ENCODE measurements at places on chromosomes 1 and 21. TPM values are rescaled to one million over a fixed set of nuclear protein-coding genes. Genes with fewer than 3 reads are reported as not detected.

The APCS gene
- not detected for total RNA-seq

The C8A gene
- not detected for total RNA-seq

DNA sequence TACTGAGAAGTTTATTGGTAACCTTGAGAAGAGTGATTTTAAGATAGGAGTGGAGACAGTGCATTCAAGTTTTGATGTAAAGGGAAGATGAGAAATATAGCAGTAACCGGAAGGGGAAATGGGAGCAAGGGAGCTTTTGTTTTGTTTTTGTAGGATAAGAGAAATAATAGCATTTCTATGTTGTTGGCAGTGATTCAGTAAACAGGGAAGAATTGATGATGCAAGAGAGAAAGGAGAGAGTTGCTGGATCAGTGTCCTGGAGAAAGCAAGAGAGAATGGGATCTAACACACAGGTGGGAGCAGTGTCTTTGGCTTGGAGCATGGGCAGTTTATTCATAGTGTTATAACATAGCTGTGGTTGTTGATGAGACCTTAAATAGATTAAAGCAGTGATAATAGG lies 56.4 kb downstream of the OSBPL9 start:
- no peaks in the 10 kb centered on the region for H3K27me3 ChIP-seq
- no peak overlapping the region for H3K4me3 ChIP-seq
- no peaks in the 10 kb centered on the region for H3K36me3 ChIP-seq
- H3K4me1 ChIP-seq = no peaks in the 10 kb centered on the region
- H3K27ac ChIP-seq = no peak overlapping the region

The SRRM1 gene
- total RNA-seq = 92.4 TPM

The OXCT2 gene
- 0.99 TPM for total RNA-seq

DNA sequence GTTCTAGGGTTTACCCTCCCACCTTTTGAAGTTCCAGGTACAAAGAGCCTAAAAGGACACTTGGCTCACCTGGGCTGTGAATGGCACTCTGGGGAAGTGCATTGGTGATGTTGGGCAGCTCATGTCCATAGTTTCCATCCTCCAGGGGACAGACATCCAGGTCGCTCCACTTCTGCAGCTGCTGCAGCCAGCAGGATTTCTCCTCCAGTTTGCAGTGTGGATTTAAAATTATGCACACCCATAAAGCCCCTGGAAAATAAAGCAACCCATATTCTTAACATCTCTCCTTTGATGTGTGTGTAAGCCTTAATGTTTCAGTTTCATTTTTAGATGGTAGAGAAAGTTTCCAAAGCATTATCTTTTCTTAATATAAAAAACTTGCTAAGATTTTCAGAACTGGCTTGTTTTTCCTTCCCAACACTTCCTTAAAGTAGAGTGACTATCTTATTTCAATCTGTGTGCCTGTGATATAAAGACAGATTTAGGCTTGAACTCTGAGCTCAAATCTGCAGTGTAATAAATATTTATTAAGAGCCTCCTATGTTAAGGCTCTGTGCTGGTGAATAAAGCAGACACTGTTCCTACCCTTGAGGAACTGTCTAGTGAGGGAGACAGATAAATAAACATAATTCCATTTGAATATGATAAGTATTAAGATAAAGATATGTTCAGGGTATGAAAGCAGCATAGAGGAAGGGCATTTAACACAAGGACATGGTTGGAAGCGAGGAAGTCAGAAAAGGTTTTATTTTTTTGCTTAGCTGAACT lies 39.1 kb downstream of the UROD start:
- DNase-seq = no peak
- H3K4me3 ChIP-seq = no peak overlapping the region
- no peaks in the 10 kb centered on the region for H3K36me3 ChIP-seq

DNA sequence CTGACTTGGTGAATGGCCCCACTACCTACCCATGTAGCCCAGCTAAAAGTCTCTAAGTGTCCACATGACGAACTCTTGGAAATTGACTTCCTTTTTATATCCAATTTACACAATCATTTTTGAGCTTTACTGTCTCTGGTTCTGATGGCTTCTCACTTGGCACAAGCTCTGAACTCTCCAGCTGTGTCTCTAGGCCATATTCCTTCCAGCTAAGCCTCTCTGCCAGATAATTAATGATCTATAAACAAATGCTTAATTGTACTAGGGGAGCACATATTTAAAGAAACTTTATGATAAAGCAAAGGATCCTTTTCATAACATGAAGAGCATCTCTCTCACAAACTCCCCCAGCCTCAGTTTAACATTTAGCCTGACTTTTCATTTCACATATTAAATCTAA lies 16.3 kb upstream of the BEND5 start:
- H3K4me3 ChIP-seq = no peak overlapping the region
- H3K27me3 ChIP-seq = no peaks in the 10 kb centered on the region
- peaks cover 29% of the 10 kb centered on the region for H3K4me1 ChIP-seq
- DNase-seq = no peak

- H3K4me3 ChIP-seq = peak overlapping the region; percentile 91
- peak overlapping the region; percentile 97 for H3K27ac ChIP-seq
- no peaks in the 10 kb centered on the region for H3K36me3 ChIP-seq
- H3K4me1 ChIP-seq = peaks cover 73% of the 10 kb centered on the region
Measured at GRCh38 chr1:236063919-236064673, 794 bp downstream of the NID1 start.

- H3K4me3 ChIP-seq = no peak overlapping the region
- H3K27me3 ChIP-seq = no peaks in the 10 kb centered on the region
- no peaks in the 10 kb centered on the region for H3K4me1 ChIP-seq
Measured at GRCh38 chr1:237166086-237166485, 124.1 kb downstream of the RYR2 start.

GRCh38 chr1:77060000-77060399 lies 159.2 kb downstream of the PIGK start:
- H3K4me1 ChIP-seq = no peaks in the 10 kb centered on the region
- no peaks in the 10 kb centered on the region for H3K36me3 ChIP-seq
- no peak overlapping the region for H3K4me3 ChIP-seq
- H3K27me3 ChIP-seq = no peaks in the 10 kb centered on the region

- H3K27me3 ChIP-seq = no peaks in the 10 kb centered on the region
- no peak overlapping the region for H3K4me3 ChIP-seq
- H3K27ac ChIP-seq = peak overlapping the region; percentile 76
- peak; percentile 53 for DNase-seq
- H3K36me3 ChIP-seq = no peaks in the 10 kb centered on the region
- H3K4me1 ChIP-seq = peaks cover 22% of the 10 kb centered on the region
Measured at GRCh38 chr1:7378346-7379130, 392.6 kb upstream of the VAMP3 start.

The KCNE2 gene
- total RNA-seq = not detected

DNA sequence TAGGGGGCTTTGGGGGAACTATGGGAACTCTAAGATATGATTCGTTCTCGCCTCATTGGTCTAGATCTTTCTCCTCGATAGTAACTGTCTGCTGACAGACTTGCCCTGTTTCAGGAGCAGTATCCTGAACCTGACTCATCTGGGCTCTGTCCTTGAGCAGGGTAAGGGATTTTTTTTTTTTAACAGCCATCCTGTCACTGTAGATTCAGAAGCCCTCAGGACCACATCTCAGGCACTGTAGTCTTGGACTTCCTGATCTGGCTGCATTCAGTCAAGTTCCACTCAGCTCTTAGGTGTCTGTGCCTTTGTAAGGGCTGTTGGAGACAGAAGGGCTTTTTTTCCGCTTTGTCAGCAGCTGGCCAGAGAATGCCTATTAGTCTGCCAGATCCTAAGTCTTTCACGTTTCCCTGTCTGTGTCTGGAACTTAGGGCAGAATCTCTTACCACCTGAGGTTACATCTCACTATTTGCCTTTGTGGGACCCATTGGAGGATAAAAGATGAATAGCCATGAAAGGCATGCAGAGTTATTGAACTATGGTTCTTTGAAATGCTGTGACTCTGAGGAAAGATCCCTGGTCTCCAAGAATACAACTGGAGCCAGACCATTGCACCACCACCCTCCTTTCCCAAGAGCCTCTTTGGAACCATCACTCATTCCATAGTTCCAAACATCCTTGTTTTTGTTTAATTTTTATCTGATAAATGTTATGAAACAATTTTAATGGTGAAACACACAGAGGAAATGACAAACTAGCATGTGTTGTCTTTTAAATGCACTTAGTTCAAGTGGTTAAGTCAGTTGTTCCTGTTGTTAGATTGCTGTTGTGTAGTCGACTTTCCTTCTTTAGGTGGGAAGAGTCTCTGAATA lies 49.7 kb upstream of the MACF1 start:
- no peaks in the 10 kb centered on the region for H3K4me1 ChIP-seq
- H3K27me3 ChIP-seq = no peaks in the 10 kb centered on the region
- peak overlapping the region; percentile 80 for H3K27ac ChIP-seq
- no peak overlapping the region for H3K4me3 ChIP-seq

DNA sequence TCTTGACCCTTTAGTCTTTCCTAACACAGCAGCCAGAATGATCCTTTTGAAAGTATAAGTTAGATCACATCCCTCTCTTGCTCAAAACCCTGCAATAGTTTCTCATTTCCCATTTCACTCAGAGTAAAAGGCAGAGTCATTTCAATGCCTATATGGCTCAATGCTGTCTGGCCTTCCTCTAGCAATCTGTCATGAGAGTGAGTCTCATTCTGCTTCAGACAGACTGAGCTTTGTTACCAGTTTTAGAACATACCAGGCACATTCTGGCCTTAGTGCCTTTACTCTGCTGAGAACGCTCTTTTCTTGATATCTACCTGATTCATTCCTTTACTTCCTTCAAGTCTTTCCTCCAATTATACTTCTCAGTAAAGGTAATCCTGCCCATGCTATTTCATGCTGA lies 372.8 kb upstream of the PKN2 start:
- no peak overlapping the region for H3K4me3 ChIP-seq
- H3K4me1 ChIP-seq = no peaks in the 10 kb centered on the region
- no peaks in the 10 kb centered on the region for H3K36me3 ChIP-seq
- no peaks in the 10 kb centered on the region for H3K27me3 ChIP-seq
- no peak for DNase-seq

DNA sequence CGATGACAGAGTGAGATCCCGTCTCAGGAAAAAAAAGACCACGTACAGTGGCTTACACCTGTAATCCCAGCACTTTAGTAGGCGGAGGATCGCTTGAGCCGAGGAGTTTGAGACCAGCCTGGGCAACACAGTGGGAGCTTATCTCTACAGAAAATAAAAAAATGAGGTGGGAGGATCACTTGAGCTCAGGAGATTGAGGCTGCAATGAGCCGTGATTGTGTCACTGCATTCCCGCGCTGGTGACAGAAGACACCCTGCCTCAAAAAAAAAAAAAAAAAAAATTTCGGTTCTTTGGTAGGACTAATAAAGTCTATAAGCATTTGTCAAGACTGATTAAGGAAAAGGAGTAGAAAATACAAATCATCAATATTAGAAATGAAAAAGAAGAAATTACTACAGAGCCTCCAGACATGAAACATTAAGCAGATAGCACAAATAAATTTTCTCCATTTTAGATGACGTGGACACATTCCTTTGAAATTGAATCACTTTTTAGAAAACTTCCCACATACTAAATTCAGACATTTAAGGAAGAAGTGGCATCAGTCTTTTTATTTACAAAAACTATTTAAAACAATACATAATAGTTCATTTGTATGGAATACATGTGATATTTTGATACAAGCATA lies 30.4 kb downstream of the MORC3 start:
- no peak overlapping the region for H3K4me3 ChIP-seq
- no peaks in the 10 kb centered on the region for H3K27me3 ChIP-seq
- H3K4me1 ChIP-seq = no peaks in the 10 kb centered on the region
- H3K27ac ChIP-seq = no peak overlapping the region
- H3K36me3 ChIP-seq = peaks cover 88% of the 10 kb centered on the region

DNA sequence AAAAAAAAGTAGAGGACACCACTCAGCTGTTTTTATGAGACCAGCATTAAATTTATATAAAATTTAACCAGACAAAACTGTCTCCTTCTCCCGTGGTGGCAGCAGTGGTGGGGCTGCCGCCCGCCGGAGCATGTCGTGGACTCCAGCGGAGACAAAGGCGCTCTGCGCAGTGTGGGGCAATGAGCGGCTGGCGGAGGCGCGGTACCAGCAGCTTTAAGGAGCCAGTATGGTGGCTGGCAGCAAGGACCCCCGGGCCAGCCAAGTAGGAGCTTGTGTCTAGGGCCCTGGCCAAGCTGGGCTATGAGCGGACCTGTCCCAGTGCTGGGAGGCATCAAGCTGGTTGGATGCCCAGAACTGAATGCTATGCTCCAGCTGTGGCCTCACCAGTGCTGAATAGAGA lies 2102.9 kb downstream of the NCAM2 start:
- no peaks in the 10 kb centered on the region for H3K36me3 ChIP-seq
- no peaks in the 10 kb centered on the region for H3K27me3 ChIP-seq
- no peak overlapping the region for H3K4me3 ChIP-seq
- H3K4me1 ChIP-seq = no peaks in the 10 kb centered on the region
- DNase-seq = no peak
- no peak overlapping the region for H3K27ac ChIP-seq

The RGS18 gene
- 3.0 TPM for total RNA-seq

- no peak for DNase-seq
- no peaks in the 10 kb centered on the region for H3K27me3 ChIP-seq
Measured at GRCh38 chr21:21915816-21916215, 917.6 kb downstream of the NCAM2 start.

DNA sequence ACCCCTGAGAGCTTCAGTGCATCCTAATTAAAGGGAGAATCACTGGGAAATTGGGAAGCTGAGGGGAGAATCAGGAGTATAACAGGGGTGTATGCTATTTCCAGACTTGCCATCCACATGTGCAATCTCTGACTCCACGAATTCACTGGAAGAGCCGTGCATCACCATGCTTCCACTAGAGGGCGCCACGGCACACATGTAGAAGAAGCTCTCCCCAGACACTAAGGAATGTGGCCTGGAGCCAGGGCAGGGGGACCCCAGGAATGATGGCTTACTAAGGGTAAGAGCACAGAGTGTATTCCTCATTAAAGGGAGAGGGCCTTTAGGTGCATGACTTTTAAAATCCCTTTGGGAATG lies 81.5 kb downstream of the ABCA4 start:
- DNase-seq = peak; percentile 84
- H3K4me1 ChIP-seq = no peaks in the 10 kb centered on the region
- H3K36me3 ChIP-seq = no peaks in the 10 kb centered on the region
- no peaks in the 10 kb centered on the region for H3K27me3 ChIP-seq
- peak overlapping the region; percentile 28 for H3K27ac ChIP-seq

GRCh38 chr1:228381356-228381755 lies 25.3 kb downstream of the TRIM11 start:
- H3K27ac ChIP-seq = no peak overlapping the region
- H3K27me3 ChIP-seq = peaks cover 26% of the 10 kb centered on the region
- DNase-seq = no peak
- no peak overlapping the region for H3K4me3 ChIP-seq

DNA sequence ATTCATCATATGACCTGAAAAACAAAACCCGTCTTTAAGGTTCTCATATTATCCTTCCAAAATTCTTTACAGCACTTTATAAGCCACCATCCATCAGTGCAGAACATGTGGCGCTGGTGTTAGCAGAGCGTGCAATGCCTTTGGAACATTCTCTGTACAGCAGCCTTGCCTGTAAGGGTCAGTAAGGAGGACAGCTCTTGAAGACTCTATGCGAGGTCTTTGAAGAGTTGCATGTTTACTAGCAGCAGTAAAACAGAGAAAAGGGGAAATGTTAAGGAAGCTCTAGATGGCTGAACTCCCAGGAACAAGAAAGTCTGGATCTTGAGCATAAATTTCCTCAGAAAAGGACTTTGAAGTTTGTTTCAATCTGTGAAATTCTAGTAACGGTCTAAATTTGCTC lies 365.6 kb downstream of the DUSP10 start:
- H3K27me3 ChIP-seq = no peaks in the 10 kb centered on the region
- no peak for DNase-seq
- no peak overlapping the region for H3K4me3 ChIP-seq
- H3K27ac ChIP-seq = no peak overlapping the region
- no peaks in the 10 kb centered on the region for H3K36me3 ChIP-seq
- no peaks in the 10 kb centered on the region for H3K4me1 ChIP-seq

- no peaks in the 10 kb centered on the region for H3K27me3 ChIP-seq
- no peak for DNase-seq
- peaks cover 7% of the 10 kb centered on the region for H3K4me1 ChIP-seq
- peak overlapping the region; percentile 39 for H3K27ac ChIP-seq
- no peaks in the 10 kb centered on the region for H3K36me3 ChIP-seq
Measured at GRCh38 chr1:9766759-9767442, 56.9 kb downstream of the CLSTN1 start.

Measured in sigmoid colon (tissue), 7 donors.